NCI-H446 treated with DMSO at 0.1 percent for 48 hours (cell line): ENCODE measurements at places on chromosomes 11 and 22.

GRCh38 chr11:18632841-18633240 lies 1.3 kb downstream of the SPTY2D1 start:
- DNase-seq: no peak

DNA sequence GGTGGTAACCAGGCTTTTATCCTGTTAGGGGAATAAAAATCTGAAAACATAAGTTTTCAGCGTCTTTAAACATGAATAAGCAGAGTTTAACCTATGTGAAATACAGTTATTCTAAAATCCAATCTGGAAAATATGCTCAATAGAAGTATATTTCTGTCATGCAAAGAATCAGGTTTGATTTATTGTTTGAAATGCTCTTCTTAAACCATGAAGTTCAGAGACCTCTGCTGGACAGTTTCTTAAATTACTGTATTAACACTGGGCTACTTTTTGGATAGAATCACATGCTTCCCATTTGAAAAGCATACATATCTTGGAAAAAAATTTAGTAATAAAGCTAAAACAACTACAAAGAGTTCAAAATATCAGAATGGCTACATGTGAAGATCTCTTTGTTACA lies 25.4 kb downstream of the APIP start:
- DNase-seq: peak; percentile 46

- no peak for DNase-seq
Measured at GRCh38 chr22:21949948-21950347, 2.7 kb downstream of the PPM1F start.

DNA sequence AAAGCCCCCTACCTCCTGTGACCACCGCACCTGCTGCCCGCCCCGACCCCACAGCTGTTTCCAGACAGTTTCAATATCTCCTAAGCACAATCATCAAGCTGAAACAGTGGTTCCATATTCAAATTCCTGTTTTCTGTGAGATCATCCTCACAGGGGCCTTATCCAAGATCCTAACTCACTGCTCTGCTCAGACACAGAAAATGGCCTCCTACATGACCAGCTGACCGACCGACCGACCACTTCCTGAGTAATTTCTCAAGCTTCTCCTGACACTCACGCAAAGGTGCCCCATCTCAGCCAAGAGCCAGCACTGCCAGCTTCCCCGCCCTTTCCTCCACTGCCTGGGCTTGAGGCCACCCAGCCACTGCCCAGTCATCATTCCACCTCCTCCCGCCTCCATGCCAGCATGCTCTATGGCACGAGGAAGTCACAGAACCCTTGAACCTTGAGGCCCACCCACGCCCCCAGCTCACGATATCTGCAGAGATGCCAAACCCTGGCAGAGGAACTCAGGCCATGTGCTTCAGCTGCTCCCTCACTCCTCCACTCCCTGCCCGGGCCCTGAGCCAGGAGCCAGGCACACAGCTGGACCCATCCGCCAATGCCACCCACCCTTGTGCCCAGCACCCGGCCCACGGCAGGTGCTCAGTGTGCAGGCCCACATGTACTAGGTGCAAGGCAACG lies 14.0 kb downstream of the KIAA0930 start:
- DNase-seq: no peak

- DNase-seq: no peak
Measured at GRCh38 chr11:108733479-108734116, 68.7 kb downstream of the DDX10 start.

GRCh38 chr22:28942801-28943500 lies 59.6 kb downstream of the ZNRF3 start:
- DNase-seq: no peak

- DNase-seq: no peak
Measured at GRCh38 chr22:28046100-28046499, 127.0 kb upstream of the PITPNB start.

GRCh38 chr11:81870815-81871214 lies 862.8 kb downstream of the FAM181B start:
- no peak for DNase-seq

DNA sequence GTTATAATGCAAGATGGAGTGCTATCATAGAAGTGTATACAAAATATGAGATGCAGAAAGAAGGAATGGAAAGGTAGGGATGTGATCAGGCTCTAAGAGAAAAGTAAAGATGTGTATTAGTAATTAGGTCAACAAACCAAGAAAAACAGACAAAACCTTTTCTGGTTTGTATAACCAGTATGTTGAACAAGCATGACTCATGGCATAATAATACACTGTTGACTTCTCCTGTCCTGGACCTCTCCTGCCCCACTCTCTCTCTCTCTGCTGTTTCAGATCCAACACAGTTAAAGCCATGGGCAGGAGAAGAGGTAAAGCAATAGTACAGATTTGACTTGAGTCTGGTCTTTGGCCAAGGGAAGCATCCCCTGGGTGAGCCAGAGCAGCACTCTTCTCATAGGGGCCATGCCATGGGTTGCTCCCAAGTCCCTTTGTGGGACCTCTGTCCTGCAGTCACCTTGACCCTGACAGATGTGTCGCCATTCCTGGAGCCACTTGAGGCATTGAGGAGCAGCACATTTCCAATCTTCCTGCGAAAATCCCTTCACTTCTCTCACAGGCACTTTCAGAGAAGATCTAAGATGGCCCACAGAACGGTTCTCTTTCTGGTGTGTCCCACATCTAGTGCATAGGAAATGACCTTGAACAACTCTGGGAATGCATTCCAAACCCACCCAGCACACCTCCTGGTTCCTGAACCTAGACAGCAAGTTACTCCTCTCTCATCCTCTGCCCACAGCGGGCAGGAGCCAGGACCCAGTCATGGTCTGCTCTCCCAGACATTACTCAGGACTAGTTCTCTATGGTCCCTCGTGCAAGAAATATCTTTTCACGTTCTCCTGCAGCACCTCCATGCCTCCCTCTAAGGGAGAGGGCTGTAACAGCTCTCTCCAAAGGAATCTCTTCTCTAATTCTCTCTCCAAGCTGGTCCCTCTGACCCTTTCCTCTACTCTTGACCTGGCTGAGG lies 58.2 kb upstream of the PRSS23 start:
- no peak for DNase-seq

DNA sequence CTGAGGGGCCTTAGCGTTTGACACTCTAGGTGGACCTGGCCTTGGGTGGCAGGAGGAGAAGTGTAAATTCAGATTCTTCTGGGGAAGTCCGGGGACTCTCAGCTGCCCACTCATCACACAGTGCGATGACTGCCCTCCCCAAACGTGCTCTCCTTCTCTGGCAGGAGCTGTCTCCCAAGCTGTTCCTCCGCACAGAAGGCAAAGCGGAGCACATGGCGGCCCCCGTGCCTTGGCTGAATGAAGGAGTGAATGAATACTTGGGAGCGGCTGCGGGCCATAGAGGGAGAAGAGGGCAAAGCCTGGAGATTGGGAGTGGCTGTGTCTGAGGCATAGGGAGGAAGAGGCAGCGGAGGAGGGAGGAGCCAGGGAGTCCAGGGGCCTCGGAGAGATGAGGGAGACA lies 6.9 kb upstream of the NAA40 start:
- DNase-seq: no peak

- DNase-seq: no peak
Measured at GRCh38 chr22:35703861-35704584, 13.6 kb upstream of the APOL5 start.

DNA sequence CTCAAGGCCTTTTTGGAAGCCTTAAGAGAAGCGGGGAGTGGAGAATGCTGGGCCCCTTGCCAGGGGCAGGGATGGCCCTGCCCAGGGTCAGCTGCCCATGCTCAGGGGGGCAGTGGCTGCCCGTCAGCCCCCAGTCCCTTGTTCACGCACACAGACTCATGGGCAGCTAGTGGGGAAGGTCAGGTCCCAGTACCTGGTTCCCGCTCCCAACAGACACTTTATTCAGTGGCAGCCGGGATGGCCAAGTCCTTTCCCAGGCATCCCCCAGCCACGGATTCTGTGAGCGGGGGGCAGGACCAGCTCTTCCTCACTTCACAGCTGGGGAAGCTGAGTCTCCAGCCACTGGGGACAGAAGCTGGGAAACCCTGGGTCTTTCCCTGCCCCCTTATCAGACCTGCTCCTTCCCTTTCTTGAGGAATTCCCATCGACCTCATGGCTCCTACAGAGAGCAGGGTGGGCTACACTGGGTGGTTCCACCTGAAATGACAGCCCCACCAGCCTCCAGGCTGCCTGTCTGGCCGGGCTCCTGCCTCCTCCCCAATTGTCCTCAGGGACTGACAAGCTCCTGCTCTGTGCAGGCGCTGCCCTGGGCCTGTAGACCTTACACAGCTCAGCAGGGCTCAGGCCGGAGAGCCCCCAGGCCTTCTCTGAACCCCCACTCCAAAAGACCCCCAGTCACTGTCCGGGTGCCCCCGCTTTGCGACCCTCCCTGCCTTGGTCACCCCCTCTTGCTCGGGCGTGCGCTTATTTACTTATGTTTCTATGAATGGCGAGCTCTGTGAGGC lies 61.0 kb upstream of the FGF3 start:
- DNase-seq: no peak

- no peak for DNase-seq
Measured at GRCh38 chr22:27588268-27588667, 213.3 kb downstream of the MN1 start.

- DNase-seq: no peak
Measured at GRCh38 chr11:47325271-47326041, 27.0 kb downstream of the MYBPC3 start.

DNA sequence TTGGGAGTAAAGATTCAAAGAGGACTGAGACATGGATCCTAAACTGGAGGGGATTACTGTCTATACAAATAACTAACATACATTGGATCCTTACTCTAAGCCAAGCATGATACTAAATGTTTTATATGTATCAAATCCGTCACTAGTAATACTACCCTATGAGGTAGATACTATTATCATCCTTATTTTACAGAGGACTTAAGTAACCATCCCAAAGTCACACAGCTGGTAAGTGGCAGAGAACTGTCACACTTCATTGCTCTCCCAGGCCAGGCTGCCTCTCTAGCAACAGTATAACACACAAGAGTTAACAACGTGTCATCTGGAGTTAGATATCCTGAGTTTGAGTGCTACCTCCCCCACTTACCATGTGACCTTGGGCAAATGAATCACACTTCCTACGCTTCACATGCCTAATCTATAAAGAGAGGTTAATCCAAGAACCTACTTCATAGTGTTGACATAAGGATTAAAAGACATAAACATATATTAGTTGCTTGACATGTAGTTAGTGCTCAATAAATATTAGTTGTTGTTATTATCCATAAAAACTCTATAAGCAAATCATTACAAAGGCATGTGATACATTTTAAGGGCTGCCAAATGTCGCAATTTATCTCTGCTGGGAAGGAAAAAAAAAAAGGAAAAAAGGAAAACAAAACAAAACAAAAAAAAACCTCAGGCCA lies 33.8 kb upstream of the SPON1 start:
- DNase-seq: no peak

- no peak for DNase-seq
Measured at GRCh38 chr11:72771507-72771906, 19.3 kb upstream of the ARAP1 start.

- peak; percentile 10 for DNase-seq
Measured at GRCh38 chr22:40469181-40469580, 98.8 kb downstream of the SGSM3 start.

DNA sequence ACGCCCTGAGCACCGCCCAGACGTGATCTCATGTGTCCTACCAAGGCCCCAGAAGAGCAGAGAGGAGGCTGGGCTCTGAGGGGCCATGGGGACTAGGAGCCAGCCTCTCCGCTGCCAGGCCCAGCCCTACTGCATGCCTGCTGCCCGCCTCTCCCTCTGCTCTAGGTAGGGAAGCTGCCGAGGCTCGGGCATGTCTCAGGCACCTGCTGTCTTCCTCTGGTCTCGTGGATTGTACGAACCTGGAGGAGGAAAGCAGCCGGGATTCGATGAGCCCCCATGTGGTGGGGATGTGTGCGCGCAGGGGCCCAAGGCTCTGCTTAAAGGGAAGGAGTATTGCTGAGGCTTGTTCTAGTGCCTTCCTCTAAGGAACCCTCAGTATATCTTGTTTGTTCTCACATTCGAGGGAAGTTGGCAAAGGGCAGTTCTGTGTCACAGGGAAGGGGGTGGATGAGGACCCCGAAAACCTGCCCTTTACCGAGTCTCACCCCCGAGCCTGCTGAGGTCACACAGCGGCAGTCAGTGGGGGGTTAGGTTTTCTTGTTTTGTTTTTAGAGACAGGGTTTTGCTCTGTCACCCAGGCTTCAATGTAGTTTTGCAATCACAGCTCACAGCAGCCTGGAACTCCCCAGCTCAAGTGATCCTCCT lies 21.2 kb downstream of the DAGLA start:
- DNase-seq: no peak

DNA sequence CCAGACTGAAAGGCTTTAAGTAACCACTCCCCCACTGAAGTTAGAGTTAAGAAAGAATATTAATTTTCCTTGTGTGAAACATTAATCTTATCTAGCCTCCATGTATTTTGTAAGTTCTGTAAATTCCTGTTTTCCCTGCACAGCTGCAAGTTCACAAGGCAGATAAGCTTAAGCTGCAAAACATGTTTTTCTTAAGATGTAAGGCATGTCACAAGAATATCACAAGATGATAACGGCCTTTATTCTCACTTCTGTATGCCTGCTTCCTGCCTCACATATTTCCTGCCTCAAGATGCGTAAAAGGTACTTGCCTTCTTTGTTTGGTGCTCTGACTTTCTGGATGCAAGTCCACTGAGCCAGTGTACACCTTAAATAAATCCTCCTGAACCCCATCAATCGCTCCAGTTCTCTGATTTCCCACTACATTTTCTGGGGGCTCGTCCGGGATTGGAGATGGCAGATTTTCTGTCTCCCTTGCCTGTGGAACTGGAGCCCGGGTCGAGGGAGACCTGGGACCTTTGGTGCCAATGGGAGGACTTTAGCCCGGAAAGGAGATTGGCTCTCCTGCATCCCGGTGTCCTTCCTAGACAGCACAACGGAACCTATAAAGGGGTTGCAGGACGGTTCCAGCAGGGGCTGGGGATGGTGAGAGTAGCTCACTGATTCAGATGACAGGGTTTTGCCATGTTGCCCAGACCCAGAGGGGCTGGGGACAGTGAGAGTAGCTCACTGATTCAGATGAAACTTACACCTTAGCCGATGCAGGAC lies 30.2 kb downstream of the PPARA start:
- no peak for DNase-seq

DNA sequence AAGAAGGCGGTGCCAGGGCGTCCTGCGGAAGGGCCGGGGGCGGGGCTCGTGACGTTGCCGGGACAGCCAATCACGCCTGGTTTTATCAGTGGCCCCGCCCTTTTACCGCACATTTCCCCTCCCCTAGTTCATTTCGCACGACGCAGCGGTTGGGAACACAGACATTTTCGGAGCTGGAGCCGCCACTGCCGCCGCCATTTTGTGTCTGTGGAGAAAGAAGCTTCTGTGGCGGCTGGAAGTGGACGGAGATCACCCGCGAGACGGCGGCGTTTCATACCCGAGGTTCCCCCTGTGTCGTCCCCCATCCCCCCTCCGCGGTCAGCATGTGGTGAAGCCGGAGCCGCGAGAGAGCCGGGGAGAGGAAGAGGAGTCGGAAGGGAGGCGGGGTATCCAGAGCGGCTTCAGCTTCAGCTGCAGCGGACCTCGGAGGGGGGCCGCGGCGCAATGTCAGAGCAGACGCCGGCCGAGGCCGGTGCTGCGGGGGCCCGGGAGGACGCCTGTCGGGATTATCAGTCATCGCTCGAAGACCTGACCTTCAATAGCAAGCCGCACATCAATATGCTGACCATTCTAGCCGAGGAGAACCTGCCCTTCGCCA lies at the start of gene PCF11:
TSS of gene PCF11 (plus strand) at position 136 of the 598 bp plus-strand sequence. CDS start at position 445, 309 bp downstream.
- DNase-seq: no peak

GRCh38 chr22:32781695-32782094 lies 19.8 kb upstream of the TIMP3 start:
- no peak for DNase-seq
